Stimulated activated CD4-positive, alpha-beta T cell treated with anti-CD3 and anti-CD28 coated beads, Interleukin-1b, Interleukin-23, amount 100 ng/mL, for 1 hour (primary cell): ENCODE measurements at places on chromosomes 3 and 15.

DNA sequence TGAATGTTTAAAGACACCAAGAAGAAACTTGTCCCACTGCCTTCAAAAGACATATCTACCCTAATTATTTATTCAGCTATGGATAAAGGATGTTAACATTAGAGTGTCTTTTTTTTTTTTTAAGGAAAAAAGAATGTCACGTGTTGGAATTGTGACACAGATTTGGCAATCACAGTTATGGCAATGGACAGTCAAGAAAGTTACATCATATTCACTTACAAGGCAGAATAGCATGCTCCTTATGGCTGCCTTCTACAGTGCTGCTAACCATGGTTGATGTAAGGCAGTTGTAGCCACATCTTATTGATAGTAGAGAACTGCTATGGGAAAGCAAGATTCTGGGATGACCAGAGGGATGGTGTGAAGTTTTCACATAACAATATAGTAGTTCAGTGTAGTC is 128.8 kb upstream of the ZBTB20 start:
- DNase-seq = no peak

- no peak for DNase-seq
These were observed 60.8 kb downstream of the OSBPL10 start for GRCh38 chr3:31920310-31920709.

- DNase-seq = no peak
These were observed 385.4 kb downstream of the PTPRG start for GRCh38 chr3:61946570-61947324.

- DNase-seq = no peak
These were observed 5.1 kb downstream of the HHATL start for GRCh38 chr3:42697289-42698051.

- DNase-seq = no peak
These were observed 16.0 kb downstream of the ANKRD63 start for GRCh38 chr15:40266828-40267304.

DNA sequence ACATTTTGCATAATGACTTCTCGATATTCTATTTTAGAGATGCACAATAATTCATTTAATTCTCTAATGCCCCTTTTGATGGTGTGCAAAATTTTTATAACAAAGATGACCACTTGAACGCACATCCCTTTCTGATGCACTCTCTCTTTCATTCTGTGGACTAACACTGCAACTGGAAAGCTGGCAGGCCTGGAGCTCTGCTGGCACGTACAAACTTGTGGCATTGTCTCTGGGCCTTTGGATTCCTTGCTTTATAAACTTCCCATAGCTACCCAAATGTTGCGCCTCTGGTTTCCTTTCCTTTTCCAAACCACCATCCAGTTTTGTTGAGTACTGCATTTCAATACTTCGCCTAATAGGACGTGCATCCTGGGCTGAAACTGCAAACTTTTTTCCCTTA is 194.5 kb upstream of the CFAP20DC start:
- DNase-seq = no peak

DNA sequence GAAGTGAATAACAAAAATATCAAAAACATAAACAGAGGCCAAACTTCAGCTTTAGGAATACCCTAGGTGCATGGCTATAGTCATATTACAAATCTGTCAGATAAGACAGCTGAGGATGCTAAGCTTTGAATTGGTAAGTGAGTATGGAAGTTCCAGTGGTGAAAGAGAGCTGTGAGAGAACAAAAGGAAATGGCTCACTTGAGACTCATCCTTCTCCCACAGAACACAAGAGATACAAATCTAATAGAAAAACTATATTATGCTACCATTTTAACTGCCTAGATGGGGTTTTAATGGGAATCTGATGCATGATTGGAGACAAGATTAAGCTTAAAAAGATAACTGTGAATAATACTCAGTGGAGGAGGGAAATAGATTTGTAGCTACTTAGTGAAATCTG is 21.5 kb upstream of the PEX5L start:
- DNase-seq = no peak

DNA sequence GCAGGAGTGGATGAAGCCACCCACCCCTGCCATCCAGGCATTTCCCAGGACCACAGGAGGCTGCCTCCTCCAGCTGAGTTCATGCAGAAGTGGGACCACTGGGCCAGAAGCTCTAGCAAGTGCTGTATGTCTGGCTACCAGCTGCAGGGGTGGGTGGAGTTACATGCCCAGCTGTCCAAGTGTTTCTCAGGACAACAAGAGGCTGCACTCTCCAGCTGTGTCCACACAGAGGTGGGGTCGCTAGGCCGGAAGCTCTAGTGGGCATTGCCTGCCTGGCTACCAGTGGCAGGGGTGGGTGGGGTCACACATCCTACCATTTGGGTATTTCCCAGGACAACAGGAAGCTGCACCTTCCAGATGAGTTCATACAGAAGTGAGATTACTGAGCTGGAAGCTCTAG is 234.0 kb upstream of the PPP2R3A start:
- no peak for DNase-seq
